ENCODE measurements at places on chromosomes 6 and 20.

DNA sequence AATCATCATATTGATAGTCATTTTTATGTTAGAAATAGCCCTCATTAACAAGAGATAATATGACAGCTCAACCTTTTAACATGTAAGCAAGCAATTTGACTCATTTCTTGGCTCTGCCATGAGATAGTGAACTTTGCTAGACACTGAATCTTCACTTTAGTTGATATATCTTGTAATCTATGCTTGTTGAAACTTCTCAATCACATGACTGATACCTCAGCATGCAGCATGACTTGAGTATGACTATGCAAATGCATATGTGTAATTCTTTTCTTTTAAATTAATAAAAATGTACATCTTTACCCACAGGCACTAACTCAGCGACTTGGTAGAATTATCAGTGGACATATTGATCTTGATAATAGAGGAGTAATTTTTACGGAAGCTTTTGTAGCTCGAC lies 6.6 kb downstream of the UFL1 start:
- DNase-seq = no peak

GRCh38 chr6:164396071-164397047 lies 913.0 kb downstream of the C6orf118 start:
- DNase-seq = no peak

GRCh38 chr6:674406-674805 lies 17.5 kb upstream of the HUS1B start:
- DNase-seq = no peak

GRCh38 chr6:49264909-49265308 lies 198.1 kb downstream of the MMUT start:
- DNase-seq = no peak

DNA sequence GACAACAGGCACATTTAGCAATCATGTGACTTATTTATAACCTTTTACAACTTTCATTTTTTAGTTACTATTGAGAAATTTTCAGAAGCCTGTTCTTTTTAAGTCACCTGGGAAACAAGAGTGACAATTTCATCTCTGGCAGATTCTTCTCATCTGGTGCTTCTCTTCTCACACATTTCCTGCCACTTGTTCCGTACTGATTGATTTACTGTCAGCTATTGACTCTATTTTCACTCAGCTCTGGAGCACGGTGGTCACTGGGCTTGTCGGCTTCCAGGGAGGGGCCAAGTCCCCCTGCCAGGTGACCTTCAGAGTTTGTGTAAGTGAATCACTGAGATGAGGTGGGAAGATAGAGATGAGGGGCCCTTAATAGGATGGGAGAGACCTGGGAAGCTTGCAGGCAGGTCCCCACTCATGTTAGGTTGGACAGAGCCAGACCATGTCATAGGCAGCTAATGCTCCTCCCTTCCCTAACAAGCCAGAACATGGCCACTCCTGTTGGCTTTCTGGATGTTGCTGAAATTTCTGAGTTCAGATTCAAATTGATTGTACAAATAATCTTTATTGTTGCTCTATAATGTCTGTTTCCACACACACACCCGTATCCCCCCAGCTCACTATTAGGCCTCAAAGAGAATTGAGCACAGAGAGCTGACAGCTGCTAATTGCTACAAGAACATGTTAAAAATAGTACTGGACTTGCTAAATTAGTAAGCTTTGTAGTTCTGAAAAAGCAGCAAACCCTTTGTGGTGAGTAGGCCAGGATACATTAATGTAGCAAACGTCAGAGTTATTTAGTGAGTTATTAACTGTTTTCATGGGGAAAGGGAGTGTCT lies 13.3 kb downstream of the DUSP22 start:
- DNase-seq = peak; percentile 15

GRCh38 chr6:130162421-130162820 lies 60.3 kb downstream of the SAMD3 start:
- DNase-seq = no peak

GRCh38 chr6:91106083-91106482 lies 519.2 kb upstream of the MAP3K7 start:
- DNase-seq = no peak

DNA sequence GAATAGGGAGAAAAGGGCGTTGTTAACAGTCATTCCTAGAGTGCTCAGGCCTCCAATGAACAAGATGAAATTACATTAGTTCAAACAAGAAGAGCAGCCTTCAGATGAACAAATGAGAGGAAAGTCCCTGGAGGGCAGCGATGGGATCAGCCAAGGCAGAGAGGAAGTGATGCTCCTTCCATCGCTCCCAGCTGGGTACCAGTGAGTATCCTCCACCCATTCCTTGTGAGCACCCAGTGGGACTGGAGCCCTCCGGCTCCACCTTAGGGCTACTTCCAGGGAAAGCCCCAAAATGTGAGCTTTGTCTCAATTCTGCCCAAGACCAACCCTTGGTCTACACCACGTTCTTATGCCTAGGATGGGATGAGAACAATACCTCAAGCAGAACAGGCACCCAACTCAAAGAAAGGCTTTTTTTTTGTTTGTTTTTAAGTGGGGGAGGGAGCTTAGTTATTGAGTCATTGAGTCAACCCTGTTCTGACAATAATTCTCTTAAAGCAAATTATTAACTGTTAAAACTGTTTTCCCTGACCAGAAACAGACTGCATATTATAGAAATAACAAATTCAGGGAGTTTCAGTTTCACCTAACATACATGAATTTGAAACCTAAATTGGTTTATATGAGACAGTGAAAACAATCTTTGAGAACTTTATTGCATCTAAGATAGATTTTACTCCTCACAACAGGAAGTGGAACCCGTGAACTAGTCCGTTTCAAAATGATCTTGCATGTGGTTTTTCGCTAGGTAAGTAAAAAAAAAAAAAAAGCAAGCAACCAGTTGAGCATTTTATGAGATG lies 106.9 kb downstream of the IPCEF1 start:
- no peak for DNase-seq

DNA sequence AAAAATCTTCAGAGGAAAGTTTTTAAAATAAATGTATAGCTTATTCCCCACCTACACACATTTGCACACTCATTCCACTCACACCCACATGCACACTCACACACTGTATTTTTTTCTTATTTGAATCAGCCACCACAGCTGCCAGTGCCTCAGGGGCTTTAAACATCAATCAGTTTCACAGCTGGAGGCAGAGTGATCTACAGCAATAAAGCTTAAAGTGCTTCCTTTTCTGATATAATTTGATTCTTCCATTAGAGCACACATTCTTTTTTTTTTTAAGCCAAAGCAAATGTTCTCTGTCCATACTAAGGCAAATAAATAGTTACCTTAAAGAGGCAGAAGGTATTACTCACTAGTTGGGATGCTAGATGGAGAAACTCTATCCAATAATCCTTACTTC lies 498.8 kb upstream of the POU3F2 start:
- no peak for DNase-seq

DNA sequence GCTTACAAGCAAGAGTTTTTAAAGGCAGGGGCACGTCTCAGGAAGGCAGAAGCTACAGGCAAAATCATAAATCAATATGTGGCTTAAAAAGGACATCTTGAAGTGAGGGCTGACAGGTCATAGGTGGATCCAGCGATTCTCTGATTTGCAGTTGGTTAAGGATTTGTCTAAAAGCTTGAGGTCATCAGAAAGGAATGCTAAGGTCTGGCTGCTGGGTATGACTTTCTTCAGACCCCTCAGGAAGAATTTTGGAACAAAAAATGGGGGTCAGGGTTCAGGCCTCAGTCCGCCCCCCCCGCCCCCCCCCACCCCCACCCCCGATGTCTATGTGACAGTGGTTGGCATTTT lies 261.9 kb downstream of the CDH4 start:
- no peak for DNase-seq

DNA sequence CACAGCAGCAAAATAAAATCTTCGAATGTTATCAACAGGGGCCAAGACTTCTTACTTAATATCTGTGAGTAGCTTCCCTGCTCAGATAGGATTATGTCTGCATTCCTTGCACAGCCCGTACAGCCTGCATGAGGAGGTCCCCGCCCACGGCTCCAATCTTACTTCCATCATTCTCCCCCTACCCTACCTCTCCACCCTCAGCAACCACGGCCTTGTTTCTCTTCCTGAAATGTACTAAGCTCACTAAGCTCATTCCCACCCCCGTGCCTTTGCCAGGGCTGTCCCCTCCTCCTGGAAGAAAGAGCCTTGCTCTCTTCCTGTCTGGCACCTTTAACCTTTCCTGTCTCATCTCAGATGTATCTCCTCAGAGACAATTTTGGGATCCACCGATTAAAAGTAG lies 120.4 kb downstream of the BCAS1 start:
- DNase-seq = no peak

DNA sequence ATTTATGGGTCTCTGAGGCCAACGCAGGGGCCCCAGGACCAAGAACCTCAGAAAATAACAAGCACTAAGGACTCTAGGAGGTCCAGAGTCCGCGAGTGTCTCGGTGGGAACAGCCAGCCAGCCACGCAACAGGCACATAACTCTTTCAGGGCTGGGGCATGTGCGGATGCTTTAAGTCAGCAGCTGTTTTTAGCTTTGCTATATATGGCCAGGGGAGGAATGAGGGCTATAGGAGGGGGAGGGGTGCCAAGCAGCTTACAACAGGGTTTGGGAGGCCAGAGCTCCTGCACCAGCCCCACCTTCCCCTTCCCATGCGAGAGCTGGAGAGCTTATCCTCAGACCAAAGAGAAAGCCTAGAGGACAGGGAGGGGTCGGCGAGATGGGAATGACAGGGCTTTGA lies 6.2 kb downstream of the JPH2 start:
- no peak for DNase-seq

DNA sequence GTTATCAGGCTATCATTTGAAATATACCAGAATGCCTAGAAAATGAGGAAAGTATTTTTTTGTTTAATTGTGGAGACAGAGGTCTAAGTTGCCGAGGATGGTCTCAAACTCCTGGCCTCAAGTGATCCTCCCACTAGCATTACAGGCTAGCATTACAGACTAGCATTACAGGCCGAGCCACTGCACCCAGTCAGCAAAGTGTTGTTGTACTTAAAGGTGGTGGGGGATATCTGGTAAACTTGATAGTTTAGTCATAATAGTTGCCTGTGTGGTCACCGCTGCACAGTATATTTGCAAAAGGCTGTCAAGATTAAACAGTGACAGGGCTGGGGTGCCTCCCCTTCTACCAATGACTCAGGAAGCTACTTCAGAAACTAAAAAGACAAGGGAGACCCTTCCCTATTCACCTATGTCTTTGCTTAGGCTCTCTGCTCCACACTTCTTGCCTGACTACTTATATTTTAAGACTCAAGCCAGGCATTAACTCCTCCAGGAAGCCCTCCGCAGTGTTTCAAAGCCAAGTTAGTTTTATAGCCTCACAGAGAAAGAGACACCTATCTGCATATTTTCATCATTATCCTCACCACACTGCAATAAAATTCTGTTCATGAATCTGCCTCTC lies 3.1 kb upstream of the AKIRIN2 start:
- no peak for DNase-seq

- no peak for DNase-seq
These were observed 128.4 kb upstream of the PLN start for GRCh38 chr6:118419448-118420394.

- no peak for DNase-seq
These were observed 38.2 kb downstream of the TMX4 start for GRCh38 chr20:7981374-7981773.

GRCh38 chr6:153503810-153504209 lies 372.7 kb upstream of the RGS17 start:
- DNase-seq = no peak

DNA sequence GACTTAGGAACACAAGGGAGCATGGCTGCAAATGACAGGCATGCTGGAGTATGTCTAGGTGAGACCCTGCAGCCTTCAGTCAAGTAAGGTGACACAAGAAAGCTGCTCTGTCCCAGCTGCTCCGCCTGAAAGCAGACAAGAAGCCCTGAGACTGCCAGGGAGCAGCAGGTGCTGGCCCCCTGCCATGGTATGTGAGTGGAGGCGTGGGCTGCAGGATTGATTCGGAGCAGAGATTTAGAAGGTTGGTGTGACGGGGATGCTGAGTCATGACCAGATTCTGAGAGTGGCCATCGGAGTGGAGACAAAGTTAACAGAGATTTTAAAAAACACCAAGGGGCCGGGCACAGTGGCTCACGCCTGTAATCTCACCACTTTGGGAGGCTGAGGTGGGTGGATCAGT lies 17.8 kb downstream of the LRP11 start:
- peak; percentile 91 for DNase-seq

DNA sequence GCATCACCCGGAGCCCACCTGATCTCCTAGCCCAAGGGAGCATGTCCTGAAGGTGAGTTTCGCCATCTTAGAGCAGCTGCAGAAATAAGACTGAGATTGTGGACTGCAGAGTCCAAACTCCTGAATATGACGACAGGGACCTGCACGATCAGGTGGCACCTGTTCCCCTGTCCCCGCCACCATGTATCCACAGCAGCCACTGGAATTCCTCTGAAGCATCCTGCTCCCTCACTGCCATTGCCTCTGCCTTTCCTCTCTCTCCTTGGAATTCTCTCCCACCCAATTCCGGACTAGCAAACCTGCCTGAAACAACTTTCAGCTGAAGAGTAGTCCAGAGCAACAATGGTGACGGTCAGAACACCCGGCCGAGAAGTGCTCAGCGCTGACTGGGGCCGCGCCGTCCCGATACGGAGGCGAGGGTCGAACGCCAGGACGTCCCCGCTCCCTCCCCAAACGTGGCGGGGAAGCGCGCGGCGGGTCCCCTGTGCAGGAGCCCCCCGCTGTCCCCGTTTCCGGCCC lies 694 bp upstream of the FAM120B start:
- no peak for DNase-seq

GRCh38 chr6:18893540-18894269 lies 506.6 kb downstream of the RNF144B start:
- DNase-seq = no peak

Data from posterior cingulate gyrus (tissue), 11 donors.